Smooth muscle cell of the umbilical artery (primary cell): ENCODE measurements at places on chromosomes 12 and 14. TPM values are rescaled to one million over a fixed set of nuclear protein-coding genes. Genes with fewer than 3 reads are reported as not detected.

The P2RX7 gene
- 0.28 and 0.89 TPM in 2 replicates for total RNA-seq

The PAX9 gene
- 0.05 TPM in 1 of 2 replicates, not detected in the other for total RNA-seq

The CFAP54 gene
- total RNA-seq: 1.4 and 1.8 TPM in 2 replicates

The SLC4A8 gene
- total RNA-seq: 1.8 and 3.2 TPM in 2 replicates

The FAM181A gene
- not detected in 2 replicates for total RNA-seq

The TMPRSS12 gene
- total RNA-seq: not detected in 2 replicates

The RNASE11 gene
- total RNA-seq: not detected in 2 replicates

The ERBB3 gene
- total RNA-seq: under 0.01 and 0.23 TPM in 2 replicates

The TEX52 gene
- total RNA-seq: not detected in 2 replicates

The SAMD15 gene
- total RNA-seq: 0.88 and 1.8 TPM in 2 replicates

The BEGAIN gene
- under 0.01 and 0.88 TPM in 2 replicates for total RNA-seq

The HEBP1 gene
- total RNA-seq: 15.6 and 16.6 TPM in 2 replicates

The GYS2 gene
- total RNA-seq: not detected in 2 replicates

The TAC3 gene
- total RNA-seq: not detected in 2 replicates

The PLA2G1B gene
- not detected in 2 replicates for total RNA-seq

The HOXC12 gene
- total RNA-seq: not detected in 2 replicates

The DENND5B gene
- total RNA-seq: 14.6 and 15.7 TPM in 2 replicates

The ANO4 gene
- total RNA-seq: 2.0 and 15.7 TPM in 2 replicates

The PDZRN4 gene
- under 0.01 TPM in 1 of 2 replicates, not detected in the other for total RNA-seq

The VASH1 gene
- total RNA-seq: 6.8 and 11.2 TPM in 2 replicates

The OAS2 gene
- 0.18 and 0.30 TPM in 2 replicates for total RNA-seq

The PAH gene
- not detected in 2 replicates for total RNA-seq

The TRHDE gene
- total RNA-seq: 49.7 and 78.4 TPM in 2 replicates

The FAM234B gene
- total RNA-seq: 10.1 and 10.9 TPM in 2 replicates
